ENCODE measurements at places on chromosomes 12 and 14.
A peak's percentile ranks its signal among the peaks of the same experiment; 100 is the strongest.

DNA sequence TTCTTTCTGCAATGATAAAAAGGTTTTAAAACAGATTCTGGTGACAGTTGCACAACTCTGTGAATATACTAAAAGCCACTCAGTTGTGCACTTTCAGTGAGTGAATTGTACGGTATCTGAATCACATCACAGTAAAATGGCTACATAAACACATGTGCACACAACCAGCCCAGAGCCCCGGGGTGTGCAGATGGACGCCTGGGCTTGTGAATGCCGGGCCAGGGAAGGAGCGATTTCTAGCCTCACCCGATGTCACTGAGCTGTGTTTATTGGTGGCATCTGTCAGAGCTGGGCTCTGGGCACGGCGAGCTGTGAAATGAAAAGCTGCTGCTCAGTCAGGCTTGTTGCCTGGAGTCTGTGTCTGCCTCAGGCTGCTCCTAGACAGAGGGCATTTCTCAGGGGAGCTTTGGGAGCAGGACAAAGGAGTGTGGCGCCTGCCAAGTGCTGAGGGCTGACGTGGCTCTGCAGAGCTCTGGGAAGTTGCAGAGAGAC lies 25.9 kb downstream of the RHOF start:
- no peak for DNase-seq

- no peak for DNase-seq
Observed at GRCh38 chr12:105559310-105559709, 228.8 kb downstream of the C12orf75 start.

DNA sequence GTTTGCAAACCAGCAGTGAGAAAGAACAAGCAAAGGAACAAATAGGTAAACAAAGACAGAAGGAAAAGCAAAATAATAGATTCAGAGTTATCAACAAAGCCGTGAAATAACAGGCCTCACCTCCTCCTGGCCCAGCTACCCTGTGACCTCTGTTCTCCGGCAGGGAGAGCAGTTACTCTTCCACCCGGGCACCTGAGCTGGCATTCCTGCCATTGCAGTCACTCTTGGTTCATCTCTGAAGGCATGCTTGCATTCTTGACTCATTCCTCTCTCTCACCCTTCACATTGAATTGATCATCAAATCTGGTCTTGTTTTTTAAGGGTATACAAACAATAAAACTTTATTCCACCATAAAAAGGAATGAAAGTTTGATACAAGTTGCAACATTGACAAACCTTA lies 95.1 kb downstream of the TTC8 start:
- DNase-seq = no peak

DNA sequence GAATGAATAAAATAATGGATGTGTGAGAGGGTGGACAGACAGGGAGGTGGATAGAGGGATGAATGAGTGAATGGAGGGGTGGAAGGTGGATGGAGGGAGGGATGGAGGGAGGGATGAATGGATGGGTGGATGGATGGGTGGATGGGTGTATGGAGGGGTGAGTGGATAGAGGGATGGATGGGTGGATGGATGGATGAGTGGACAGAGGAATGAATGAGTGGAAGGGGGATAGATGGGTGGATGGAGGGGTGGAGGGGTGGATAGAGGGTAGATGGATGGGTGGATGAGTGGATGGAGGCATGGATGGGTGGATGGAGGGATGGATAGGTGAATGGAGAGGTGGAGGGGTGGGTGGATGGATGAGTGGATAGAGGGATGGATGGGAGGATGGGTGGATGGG lies 47.9 kb upstream of the NOS1 start:
- DNase-seq = no peak

- peak; percentile 74 for DNase-seq
Observed at GRCh38 chr12:12622418-12622817, 10.7 kb downstream of the CREBL2 start.

- no peak for DNase-seq
Observed at GRCh38 chr12:18250313-18250916, 10.9 kb upstream of the PIK3C2G start.

DNA sequence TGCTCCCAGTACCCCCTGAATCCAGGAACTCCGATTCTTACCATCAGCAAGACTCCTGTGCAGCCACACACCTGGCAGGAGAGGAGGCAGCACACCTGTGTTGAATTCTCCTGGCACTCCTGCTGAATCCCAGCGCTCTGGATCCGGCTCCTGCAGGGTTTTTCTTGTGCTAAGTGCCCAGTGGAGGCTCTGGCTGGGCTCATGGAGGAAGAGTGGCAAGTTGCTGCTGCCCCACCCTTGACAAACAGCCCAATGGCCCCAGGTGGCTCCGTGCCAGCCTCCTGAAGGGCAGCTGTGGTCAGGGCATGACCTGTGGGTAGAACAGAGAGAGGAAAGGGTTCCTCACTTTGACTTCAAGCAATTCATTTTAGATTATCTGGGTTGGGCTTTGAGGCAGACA lies 20.0 kb downstream of the CRACR2A start:
- DNase-seq = no peak

DNA sequence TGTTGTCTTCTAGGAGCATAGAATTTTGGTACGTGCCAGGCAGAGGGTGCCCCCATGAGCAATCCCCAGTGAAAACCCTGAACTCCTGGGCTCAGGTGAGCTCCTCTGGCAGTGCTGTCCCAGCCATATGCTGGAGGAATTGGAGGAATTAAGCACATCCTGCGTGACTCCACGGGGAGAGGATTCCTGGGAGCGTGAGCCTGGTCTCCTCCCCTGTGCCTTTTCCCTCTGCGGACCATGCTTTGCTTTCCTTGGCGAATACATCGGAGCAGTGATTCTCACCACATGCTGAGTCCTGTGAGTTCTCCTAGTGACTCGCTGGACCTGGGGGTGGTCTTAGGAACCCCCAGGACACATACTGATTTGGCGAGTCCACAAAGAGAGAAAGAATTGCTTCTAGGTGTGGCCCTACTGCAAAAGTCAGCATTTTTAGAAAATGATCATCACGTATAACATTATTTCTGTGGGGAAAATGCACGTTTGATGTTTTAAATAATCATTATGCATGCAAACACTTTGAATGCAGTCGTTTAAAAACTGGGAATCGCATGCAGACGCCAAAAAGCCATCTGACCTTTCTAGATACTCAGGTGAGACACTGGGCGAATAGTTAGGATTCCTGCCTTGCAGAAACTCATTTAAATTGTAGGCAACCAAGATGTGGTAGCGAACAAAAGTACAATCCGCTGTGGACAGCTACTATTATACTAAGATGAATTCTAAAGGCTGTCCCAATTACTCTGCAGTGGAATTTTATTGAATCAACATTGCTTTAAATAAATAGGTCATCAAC lies 370.9 kb downstream of the TMEM132D start:
- DNase-seq = no peak

DNA sequence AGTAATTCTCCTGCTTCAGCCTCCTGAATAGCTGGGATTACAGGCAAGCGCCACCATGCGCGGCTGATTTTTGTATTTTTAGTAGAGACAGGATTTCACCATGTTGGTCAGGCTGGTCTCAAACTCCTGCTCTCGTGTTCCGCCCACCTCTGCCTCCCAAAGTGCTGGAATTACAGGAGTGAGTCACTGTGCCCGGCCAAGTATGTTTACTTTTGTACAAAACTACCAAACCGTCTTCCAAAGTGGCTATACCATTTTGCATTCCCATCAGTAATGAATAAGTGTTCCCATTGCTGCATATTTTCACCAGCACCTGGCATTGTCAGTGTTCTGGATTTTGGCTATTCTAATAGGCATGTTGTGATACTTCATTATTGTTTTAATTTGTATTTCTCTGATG lies 8.4 kb upstream of the KRT6A start:
- no peak for DNase-seq

- no peak for DNase-seq
Observed at GRCh38 chr14:91375720-91376452, 41.7 kb downstream of the CCDC88C start.

- DNase-seq = no peak
Observed at GRCh38 chr12:121001060-121001459, 15.2 kb downstream of the C12orf43 start.

DNA sequence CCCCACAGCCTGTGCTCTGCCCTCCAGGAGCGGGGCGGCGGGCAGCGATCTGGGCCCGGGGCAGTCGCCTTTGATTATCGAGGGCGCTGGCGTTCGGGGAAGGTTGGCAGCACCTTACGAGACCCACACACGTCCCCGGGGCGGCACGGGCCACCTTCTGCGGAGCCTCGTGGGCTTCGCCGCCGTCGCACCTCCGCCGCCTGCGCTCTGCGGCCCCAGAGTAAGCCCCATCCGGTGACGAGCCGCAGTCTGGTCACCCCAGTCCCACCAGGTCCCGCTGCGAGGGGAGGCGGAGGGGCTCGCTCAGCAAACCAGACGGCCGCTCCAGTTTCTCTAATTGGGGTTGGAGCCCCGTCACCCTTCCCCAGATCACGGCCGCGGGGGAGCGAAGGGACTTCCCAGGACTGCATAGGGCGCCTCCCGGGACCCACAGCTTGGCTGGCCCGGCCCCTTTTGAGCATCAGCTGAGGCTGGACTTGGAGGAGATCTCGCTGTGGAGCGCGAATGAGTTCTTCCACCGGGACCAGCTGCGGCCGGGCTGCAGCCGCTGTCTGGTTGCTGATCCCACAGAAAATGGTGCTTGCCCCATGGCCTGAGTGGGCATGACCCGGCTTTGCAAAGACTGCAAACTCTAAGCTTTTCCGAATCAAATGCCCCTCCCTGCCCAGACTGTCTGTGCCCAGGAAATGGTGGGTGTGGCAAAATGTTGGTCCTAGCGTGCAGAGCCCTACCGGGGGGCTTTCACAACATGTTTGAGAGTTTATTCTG lies 560 bp downstream of the LGALS3 start:
- peak; percentile 38 for DNase-seq

DNA sequence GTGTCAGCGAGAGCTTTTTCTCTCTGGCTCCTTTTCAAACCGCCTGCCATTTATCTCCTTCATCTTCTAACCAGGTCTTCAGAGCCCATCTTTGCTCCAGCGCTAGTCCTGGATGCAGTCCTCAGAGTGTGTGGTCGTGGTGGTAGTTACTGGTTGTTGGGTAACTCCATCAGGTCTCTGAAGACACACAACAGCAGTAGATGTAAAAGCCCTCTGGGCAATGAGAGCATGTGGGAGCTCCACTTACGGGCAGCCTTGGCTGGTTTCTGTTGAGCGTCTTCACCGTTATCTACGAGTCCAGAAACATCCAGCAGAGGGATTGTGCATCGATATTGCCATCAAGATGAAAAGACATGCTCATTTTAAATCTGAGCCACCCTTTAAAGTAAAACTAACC lies 61.2 kb downstream of the FBXL14 start:
- DNase-seq = no peak

- DNase-seq = no peak
Observed at GRCh38 chr14:36619131-36619530, 36.7 kb upstream of the NKX2-8 start.

DNA sequence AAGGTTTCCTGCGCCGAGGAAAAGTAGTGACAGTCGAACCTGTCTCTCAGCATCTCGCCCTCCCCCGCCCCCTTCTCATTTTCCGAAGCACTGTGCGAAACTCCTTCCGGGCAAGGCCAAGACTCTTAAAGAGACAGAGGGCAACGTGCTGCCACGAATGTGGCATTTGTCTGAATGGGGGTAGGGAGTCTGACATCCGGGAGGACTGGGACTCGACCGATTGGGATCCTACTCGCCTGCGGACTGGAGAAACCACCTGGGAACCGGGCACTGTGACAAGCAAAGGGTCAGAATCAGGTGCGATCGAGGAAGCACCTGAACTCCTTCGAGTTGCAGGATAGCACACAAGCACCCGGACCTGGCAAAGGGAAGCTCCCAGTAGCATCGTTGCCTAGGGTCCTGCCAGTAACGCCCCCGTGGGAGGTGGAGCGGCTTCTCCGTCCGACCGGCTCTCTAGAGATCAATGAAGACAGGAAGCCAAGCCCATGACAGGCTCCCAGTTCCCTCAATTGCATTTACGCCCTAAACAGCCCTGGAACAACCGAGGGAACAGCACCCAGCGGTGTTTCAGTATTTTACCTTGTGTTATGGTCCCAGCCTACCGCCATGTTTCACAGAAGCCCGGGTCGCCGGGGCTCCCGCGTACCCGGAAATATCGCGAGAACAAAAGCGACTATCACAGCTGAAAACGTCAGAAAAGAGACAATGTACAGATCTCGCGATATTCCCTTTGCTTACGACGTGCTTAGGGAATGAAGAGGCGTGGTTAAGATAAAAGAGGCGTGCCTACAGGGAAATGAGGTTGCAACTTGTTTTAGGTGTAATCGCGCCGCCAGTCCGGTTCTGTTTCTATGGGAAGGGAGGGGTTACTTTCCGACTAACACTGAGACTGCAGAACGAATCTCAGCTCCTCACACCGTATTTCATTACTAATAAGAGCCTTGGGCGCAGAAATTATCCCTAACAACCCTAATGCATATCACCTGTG lies at the start of gene ERGIC2:
Gene ERGIC2, minus strand, starts transcription at position 637 of the 988 bp plus-strand sequence. CDS start 9,539 bp downstream, outside the sequence.
- peak; percentile 95 for DNase-seq

DNA sequence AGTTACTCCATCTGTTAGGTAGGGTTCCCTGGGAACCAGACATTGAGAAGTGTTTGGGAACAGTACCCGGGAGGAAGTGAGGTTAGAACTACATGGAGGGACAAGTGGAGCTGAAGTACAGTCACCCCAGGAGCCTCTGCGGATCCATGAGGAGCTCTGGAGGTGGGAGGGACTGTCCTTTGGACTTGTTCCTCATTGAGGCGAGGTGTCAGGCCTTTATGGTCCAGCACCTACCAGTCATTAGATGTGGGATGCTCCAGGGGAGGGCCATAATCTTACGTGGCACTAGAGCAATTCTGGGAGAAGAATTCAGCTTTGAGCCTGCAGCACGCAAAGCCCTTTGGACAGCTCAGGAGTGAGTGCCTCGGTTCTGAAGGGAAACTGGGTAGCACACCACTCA lies 142.8 kb downstream of the DACT1 start:
- no peak for DNase-seq

DNA sequence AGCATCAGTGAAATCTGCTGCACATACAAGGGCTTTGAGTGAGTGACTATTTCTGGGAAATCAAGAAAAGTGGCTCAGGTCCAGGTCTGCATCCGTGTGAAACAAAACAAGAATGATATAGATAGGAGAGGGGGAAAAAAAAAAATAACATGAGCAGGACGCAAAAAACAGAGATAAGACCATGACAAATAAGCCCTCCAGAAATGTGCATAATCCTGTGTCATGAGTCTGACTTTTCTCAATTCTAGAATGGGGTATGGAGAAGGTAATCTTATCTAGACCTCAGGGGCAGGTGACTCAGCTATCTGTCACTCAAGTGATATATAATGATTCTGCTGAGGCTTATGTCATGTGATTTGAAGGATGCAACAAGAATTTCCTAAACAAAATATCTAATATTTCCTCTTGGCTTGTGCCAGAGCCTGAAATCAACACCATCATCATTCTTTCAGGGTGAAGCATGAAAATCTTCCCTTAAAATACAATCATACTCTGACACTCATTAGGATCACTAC lies 250.0 kb downstream of the PHLDA1 start:
- DNase-seq = no peak

DNA sequence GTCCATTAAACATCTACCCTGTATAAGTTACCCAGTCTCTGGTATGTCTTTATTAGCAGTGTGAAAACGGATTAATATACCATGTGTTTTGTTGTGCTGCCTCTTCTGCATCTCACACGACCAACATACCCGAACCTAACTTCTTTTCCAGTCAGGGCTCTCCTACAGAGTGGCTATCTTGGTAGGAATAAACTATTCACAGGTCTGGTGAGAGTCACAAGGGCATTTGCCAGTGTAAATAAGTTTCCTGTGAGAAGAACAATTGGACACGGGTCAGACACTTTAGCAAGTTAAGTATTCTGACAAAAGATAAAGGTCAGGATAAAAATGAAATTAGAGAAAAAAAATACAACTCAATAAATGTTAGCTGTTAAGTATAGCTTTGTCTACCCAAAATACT lies 60.9 kb downstream of the MYF5 start:
- DNase-seq = no peak

- no peak for DNase-seq
Observed at GRCh38 chr12:117240081-117240755, 49.9 kb upstream of the FBXO21 start.
